ENCODE measurements at places on chromosomes 5 and 9.

GRCh38 chr5:64019746-64020145 lies 57.5 kb upstream of the HTR1A start:
- DNase-seq: no peak

GRCh38 chr5:74095871-74096270 lies 469.9 kb downstream of the ARHGEF28 start:
- no peak for DNase-seq

- DNase-seq: peak; percentile 68
These were observed 12.7 kb downstream of the RLN1 start for GRCh38 chr9:5326893-5327548.

DNA sequence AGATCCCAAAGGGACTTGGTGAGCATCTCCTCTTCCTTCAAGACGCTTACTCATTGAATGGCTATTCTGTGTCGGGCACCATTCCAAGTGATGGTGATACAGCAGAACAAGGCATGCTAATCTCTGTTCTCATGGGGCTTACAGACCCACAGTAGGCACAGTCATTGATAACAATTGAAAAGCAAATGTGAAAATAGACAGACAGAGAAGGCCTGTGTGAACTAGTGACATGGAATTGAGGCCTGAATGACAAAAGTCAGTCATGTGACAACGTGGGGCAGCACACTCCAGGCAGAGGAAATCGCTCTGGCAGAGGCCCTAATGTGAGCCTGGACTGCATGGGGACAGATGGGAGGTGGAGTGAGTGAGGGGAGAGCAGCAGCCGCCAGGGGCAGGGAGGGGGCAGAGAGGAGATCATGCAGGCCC lies 70.7 kb upstream of the CPLX2 start:
- no peak for DNase-seq

GRCh38 chr5:68318955-68319705 lies 103.6 kb downstream of the PIK3R1 start:
- no peak for DNase-seq

DNA sequence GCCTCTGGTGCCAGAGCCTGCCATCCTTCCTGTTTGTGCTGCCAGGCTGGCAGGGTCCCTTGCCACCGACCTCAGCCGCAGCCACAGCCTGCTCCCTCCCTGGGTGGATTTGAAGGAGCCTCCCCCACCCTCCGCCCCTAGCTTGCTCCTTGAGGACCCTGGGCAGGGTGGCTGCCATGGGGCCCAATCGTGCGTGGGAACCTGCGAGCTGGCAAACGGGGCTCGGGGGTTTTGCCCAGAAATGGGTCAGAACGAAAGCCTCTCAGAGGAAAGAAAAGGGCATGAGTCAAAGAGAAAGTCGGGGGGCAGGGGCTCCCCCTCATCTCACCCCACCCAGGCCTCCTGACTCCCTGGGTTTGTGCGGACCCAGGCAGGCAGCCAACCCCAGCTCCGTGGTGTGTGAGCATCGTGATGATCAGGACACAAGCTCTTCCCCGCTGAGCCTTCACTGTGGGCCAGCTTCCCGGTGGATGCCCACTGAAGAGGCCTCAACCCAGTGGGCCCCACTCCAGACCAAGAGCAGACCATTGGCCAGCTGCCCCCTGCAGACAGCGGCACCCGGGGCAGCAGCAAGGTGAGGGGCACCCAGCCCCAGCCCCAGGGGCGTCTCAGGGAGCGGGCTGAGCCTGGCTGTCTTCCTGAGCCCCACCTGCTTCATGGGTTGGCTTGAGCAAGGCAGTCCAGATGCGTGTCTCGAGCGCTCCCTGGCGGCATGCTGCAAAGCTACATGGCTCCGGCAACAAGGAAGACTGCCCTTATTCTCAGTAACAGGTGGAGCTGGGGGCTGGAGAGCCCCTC lies 3.0 kb upstream of the FUT7 start:
- DNase-seq: peak; percentile 91

GRCh38 chr9:70229579-70229978 lies 29.2 kb upstream of the SMC5 start:
- DNase-seq: no peak

GRCh38 chr9:91117474-91117891 lies 244.2 kb downstream of the AUH start:
- no peak for DNase-seq

- peak; percentile 81 for DNase-seq
These were observed 4.6 kb upstream of the TRAF2 start for GRCh38 chr9:136881691-136882108.

- no peak for DNase-seq
These were observed 92.4 kb upstream of the PRRC1 start for GRCh38 chr5:127425037-127425436.

DNA sequence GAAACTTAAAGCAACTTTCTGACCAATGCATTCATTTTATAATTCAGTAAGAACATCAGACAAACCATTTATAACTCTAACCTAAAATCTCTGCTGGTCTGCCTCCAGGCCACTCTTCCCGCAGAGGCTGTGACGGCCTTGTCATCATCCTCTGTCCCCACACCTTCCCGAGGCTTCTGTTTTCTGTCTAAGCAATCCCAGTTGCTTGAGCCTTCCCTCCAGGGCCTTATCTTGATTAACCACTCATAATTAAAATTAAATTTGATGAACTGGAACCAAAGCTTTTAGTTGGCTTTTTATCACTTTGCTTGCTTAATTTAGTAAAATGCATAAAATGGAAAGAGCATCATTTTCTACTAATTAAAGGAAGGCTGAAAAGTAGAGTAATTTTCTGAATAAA lies 312.4 kb downstream of the DIRAS2 start:
- no peak for DNase-seq

DNA sequence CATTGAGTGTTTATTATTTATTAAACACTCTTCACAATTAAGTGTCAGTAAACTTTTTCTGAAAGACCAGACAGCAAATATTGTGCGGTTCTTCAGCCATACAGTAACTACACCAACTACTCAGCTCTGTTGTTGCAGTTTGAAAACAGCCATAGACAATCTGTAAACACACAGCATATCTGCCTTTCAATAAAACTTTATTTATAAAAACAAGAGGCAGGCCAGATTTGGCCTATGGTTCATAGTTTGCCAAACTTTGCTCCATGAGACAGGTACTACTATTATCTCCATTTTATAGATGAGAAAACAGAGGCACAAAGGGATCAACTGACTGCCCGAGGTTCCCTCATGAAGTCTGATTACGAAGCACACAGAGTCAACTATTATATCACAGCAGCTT lies 11.5 kb downstream of the ADAMTS12 start:
- no peak for DNase-seq

- no peak for DNase-seq
These were observed 11.0 kb downstream of the TRIO start for GRCh38 chr5:14153932-14154731.

DNA sequence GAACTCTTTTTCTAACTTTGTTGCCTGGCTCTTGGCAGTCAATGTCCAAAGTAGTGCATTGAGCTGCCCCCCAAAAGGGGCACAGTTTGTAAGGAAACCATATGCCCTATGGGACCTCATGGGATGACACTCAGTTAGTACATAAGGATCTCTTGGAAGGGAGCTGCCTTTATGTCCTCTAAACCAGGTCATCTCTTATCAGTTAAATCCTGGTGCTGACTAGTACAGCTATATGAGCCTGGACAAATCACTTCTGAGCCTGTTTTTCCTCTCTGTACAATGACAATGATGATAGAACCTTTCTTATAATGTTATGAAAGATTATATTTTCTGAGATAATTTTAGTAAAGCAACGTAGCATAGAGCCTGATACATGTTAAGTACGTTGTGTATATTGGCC lies 44.1 kb downstream of the PIK3R1 start:
- DNase-seq: no peak

GRCh38 chr5:126540631-126541030 lies 54.4 kb downstream of the ALDH7A1 start:
- DNase-seq: no peak

- no peak for DNase-seq
These were observed 198.2 kb downstream of the SAXO1 start for GRCh38 chr9:18834740-18835361.

DNA sequence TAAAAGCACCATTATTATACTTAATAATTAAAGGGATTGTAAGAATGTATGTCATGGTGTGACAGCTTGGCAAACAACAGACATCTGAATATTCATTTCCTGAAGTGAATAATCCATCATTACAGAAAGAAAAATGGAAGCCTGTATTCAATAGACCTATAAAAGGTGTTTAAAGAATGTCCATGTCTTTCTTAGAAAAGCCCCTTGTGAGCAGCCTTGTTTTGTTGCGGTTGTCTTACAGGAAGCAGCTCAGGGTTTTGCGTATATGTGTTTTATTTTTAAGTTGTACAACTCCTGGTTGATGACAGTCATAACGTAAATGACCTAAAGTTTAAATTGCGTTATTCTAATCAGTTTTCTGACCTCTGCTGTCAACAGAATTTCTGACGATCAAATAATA lies 53.8 kb downstream of the CAST start:
- DNase-seq: no peak

GRCh38 chr5:135426102-135427082 lies 20.8 kb downstream of the DCANP1 start:
- DNase-seq: peak; percentile 51

DNA sequence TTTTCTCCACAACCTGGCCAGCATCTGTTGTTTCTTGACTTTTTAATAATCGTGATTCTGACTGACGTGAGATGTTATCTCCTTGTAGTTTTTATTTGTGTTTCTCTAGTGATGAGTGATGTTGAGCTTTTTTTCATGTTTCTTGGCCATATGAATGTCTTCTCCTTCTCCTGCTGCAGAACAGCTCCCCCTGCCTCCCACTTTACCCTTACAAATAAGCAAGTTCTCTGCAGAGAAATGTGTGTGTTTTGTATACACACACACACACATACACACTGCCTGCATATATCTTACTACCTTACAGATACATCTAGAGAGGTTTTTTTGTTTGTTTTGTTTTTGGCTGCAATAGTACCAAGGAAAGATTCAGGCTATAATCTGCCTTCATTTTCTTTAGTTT lies 88.7 kb upstream of the PHF24 start:
- DNase-seq: peak; percentile 14

DNA sequence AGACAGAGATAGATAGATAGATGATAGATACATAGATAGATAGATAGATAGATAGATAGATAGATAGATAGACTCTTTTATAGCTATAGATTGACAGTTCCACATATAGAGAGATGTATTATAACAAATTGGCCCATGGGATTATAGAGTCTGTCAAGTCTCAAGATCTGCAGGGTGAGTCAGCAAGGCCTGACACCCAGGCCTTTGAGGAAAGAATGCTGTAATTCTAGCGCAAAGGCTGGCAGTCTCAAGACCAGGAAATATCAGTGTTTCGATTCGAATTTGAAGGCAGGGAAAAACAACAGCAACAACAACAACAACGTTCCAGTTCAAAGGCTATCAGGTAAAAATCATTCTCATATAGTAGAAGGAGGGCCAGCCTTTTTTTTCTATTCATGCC lies 339.2 kb upstream of the CDH9 start:
- no peak for DNase-seq

All from activated CD8-positive, alpha-beta T cell treated with anti-CD3 and anti-CD28 coated beads for 36 hours (primary cell).